ENCODE measurements at places on chromosomes 12 and 14.
A peak's percentile ranks its signal among the peaks of the same experiment; 100 is the strongest.

GRCh38 chr12:116196752-116197718, 80.5 kb downstream of the MED13L start:
- peak; percentile 23 for DNase-seq

- no peak for DNase-seq
Measured at GRCh38 chr12:29627221-29627620, 129.7 kb upstream of the OVCH1 start.

DNA sequence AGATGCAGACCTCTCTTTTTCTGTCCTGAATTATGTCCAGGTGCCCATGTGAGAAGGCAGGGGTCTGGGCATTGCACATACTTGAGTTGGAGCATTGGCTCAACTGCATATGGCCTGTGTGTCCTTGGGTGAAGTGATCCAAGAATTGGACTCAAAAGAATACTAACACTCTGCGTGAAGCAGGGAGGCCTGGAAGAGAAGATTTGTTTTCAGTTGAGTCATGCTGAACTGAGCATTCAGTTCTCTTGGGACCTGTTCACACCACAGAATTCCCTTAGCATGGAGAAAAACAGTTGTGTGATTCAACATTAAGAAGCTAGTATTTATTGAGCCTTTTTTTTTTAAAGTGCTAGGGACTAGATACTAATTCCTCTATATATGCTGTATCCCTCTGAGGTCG, 164.7 kb upstream of the TBX3 start:
- no peak for DNase-seq

DNA sequence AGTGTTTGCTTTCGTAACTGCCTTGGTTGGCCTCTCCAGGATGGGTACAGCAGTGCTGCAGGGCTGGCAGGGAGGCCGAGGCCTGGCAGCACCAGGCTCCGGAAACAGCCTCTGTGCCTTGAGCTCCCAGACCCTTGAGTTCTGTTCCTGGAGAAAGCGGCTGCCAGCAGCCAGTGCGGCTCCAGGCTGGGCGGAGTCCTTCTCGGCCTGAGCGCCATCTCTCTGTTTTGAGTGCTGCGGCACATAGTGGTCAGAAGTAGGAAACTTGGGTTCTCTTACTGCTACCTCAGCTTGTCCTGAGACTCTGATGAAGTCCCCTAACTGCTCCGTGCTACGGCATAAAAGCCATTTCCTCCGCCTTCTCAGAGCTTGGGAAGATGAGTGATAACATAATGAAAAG, 65.9 kb downstream of the KCNA1 start:
- no peak for DNase-seq

DNA sequence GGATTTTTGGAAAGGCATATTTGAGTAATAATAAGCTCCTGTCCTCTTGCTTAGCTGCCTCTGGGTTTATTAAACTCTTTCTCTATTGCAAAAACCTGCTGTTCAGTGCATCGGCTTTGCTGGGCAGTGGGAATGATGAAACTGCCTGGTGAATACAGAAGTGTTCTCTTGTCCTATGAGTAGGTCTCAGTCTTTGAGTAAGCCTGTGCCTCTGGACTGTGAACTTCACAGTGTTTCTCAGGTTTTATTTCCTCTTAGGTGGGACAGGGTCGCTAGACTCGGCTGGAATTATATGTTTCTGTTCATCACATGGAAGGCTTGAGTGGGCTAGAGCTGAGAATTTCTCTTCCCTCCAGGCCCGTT, 46.4 kb downstream of the CRADD start:
- DNase-seq: no peak

GRCh38 chr12:62785941-62786559, 148.9 kb downstream of the PPM1H start:
- DNase-seq: no peak

DNA sequence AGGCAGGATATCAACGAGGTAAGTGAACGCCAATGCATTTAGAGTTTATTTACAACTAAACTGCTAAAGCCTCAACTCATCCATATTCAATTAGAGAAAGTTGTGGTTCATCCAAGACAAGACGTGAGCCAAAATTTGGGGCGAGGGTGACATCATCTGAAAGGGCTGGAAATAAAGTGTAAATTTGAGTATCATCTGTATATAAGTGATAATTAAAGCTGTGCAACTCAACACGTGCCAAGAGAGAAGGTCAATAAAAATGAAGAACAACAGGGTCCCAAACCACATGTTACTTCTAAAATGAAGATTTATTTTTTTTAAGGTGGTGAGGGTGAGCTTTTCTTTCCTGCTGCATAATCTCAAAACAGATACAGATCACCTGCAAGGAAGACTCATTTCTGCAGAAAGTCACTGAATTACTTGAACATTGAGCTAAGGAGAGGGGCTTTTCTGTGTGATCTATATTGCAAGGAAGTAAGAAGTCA, 203.6 kb downstream of the EFCAB11 start:
- no peak for DNase-seq

DNA sequence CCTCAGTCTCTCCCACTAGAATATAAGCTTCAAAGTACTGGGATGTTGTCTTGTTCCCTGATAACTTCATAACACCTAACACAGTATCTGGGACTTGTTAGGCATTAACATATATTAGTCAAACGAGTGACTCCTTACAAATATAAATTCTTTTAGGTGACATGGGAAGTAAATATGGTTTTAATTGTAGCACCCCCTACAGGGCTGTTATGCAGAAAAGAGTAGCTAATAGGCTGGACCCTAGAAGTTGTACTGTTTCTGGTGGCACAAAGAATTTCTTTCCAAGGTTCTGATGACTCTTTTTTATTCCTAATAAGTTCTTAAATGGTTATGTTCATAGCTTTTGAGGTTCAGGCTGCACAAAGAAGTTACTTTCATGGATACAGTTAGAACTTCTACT, 29.8 kb downstream of the GPATCH2L start:
- DNase-seq: no peak

DNA sequence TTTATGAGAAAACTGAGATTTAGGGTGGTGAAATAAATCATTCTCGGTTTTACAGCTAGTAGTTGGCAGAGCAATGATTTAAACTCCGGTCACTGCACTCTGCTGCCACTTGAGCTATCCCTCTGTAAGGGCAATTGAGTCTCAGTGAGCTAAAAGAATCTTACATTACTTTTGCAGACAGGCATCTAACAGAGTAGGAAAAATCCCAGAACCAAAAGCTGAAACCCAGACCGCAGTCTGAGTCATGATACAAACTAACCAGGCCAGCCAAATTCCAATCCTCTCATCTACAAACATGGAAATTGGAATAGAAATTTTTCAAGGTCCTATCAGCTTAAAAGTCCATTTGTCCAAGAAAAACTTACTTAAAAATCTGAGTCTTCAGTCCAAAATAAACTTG, 73.7 kb downstream of the ANKS1B start:
- DNase-seq: peak; percentile 17

- no peak for DNase-seq
Measured at GRCh38 chr12:67797753-67798152, 149.2 kb downstream of the DYRK2 start.

DNA sequence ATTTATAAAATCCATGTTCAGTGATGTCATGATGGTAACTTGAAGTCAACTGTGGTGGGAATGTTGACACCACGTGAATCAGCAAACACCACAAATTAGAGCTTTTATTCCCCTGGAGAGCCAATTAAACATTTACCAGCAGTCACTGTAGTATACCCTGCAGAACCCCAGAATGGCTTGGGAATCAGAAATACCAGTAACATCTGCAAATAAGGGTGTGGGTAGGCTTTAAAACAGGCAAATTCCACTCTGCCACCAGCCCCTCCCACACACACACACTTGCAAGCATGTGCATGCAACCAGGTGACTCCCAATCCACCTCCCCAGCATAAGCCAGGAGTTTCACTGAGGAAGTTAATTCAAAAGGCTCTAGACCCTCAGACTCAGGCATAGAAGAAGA, 63.6 kb upstream of the TMEM263 start:
- peak; percentile 70 for DNase-seq

GRCh38 chr14:77554207-77554606, 55.6 kb upstream of the ISM2 start:
- DNase-seq: no peak

GRCh38 chr12:46832130-46832704, 6.4 kb upstream of the SLC38A4 start:
- DNase-seq: no peak

- no peak for DNase-seq
Measured at GRCh38 chr14:63603749-63604277, 37.9 kb downstream of the WDR89 start.

DNA sequence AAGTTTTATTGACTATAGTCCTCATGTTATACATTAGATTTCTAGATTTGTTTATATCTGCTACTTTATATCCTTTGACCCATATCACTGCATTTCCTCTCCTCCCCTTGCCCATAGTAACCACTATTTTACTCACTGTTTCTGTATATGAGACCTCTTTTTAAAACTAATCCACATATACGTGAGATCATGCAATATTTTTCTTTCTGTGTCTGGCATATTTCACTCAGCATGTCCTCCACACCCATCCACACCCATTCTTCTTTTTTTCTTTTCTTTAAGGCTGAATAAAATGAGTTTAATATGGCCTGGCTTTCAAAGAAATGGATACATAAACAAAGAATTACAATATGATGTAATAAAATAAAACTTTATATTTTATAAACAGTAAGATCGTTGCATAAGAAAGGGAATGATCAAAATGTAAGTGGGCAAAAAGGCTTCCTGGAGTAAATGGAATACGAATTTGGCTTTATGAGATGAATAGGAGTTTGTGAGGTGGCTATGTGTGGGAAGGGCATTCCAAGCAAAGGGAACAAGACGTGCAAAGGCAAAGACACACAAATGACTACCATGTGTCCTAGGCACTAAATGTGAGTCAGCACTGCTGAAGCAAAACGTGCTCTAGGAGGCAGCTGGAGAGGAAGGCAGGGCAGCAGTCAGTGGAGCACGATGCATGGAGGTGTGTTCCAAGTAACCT, 53.2 kb upstream of the HIF1A start:
- DNase-seq: peak; percentile 45

DNA sequence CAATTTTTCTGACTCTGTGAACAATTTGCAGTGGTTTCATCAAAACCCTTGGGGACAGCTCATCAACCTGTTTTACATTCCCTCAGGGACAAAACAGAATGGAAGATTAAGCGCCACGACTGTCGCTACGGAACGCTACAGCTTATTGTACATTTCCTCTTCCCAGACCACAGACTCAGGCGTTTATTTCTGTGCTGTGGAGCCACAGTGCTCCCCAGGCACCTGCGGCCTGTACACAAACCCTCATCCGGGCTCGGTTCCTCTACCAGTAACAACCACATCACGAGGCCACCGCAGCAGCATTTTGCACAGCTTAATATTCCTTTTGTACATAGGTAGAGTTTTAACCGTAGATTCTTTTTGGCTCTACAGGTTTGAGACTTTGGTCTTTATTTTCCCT, 397.4 kb upstream of the OR4E1 start:
- DNase-seq: no peak

GRCh38 chr12:123731596-123731995, 19.4 kb downstream of the ATP6V0A2 start:
- DNase-seq: no peak

DNA sequence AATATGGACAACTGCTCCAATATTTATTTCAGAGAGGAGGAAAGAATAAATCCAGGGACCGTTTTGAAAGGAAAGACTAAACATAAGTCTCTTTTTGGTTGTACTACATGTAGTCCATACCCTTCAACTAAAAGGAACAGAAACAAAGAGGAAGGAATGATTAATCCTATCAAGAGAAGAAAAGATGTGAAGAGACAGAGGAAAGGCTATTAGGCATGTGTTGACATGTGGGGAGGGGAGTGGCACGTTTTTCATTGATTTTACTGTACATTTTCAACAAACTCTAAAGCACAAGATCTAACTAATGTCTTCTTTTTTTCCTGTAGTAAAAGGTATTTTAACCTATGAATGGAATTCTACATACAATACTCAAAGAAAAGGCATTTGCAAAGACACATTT, 85.6 kb downstream of the NAV3 start:
- no peak for DNase-seq

GRCh38 chr12:72267974-72268373, 4.2 kb upstream of the TRHDE start:
- DNase-seq: no peak

- no peak for DNase-seq
Measured at GRCh38 chr14:70755655-70756054, 53.7 kb downstream of the MAP3K9 start.

DNA sequence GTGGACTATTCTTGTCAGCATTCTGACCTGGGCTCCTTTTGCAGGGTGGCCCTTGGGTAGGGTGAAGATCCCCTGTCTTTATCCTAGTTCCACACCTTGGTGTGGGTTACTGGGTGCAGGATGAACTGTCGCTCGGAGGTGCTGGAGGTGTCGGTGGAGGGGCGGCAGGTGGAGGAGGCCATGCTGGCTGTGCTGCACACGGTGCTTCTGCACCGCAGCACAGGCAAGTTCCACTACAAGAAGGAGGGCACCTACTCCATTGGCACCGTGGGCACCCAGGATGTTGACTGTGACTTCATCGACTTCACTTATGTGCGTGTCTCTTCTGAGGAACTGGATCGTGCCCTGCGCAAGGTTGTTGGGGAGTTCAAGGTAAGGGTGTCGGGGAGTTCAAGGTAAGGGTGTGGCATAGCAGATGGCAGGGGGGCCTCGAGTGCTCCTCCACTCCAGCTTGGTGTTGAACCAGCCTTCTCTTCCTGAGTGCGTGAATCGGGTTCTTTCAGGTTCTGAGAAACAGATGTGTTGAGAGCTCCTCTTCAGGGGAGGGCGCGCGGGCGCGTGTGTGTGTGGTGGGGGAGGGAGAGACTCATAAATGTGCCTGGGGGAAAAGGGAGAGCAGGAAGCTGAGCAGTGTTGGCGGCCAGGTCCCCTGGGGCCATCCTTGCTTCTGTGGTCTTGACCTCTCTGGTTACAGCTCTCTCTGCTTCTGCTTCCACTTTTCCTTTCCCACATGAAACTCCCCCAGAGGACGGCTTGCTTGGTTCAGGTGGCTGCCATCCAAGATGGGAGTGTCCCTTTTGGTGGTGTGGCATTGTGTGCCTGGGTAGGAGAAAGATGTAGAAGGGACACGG, 4.0 kb downstream of the ATG101 start:
- no peak for DNase-seq

GRCh38 chr12:111201036-111201435, 167.9 kb downstream of the PHETA1 start:
- DNase-seq: no peak

All from colonic mucosa (tissue), 4 donors.